ENCODE measurements at places on chromosomes 7 and 10. TPM values are rescaled to one million over a fixed set of nuclear protein-coding genes. Genes with fewer than 3 reads are reported as not detected.

DNA sequence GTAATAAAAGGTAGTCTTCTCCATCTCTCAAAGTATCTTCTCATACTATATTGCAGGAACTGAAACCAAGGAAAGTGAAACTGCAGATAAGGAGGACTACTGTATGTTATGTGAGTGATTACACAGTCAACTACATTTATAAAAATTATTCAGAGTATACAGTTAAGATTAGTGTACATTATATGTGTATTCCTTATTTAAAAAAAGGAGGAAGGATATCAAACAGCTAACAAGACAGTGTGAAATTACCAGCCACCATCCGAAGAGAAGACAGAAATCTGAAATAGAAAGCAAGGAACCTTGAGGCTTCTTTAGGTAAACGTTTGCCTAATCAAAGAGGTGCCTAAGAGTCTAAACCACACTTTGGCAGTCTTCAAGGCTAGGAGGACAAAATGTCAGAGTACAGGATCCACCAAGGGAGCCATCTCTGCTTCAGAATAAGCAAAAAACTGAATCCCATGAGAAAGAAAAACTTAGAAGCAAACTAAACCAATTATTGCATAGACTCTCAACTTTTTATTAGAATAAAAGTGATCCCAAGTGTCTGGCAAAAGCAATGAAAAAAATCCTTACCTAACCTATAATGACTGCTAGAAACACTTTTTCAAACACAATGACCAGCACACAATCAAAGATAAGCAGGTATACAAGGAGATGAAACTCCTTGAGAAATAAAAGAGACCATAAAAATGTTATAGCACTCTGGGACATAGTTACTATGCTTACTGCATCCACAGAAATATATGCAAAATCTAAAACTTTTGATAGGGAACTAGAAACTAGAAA lies 6.4 kb downstream of the USP6NL start:
- no peak overlapping the region for H3K4me3 ChIP-seq
- no peaks in the 10 kb centered on the region for H3K27me3 ChIP-seq
- no peak for DNase-seq
- H3K4me1 ChIP-seq = peaks cover 54% of the 10 kb centered on the region
- no peak overlapping the region for H3K27ac ChIP-seq
- no peaks in the 10 kb centered on the region for H3K36me3 ChIP-seq

STEAP4 gene
- not detected for total RNA-seq

DNA sequence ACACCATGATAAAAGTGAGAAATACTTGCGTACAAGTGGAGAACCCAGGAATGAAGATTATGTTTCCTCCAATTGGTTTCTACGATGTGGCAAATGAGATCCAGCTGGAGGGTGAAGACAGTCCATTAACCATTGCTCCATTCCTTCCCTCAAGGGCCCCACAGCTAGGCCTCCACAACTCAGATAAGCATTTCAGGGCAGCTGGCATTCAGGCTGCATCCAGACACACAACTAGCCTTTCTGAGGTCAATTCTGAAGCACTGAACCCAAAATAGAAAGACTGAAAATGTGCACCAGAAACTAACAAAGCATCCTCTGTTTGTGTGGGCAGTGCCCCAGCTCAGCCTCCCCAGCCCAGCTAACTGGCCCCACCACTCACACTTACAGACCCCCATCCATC lies 94.8 kb downstream of the GSAP start:
- DNase-seq = no peak
- peaks cover 5% of the 10 kb centered on the region for H3K4me1 ChIP-seq
- no peaks in the 10 kb centered on the region for H3K27me3 ChIP-seq
- H3K36me3 ChIP-seq = peaks cover 27% of the 10 kb centered on the region
- no peak overlapping the region for H3K27ac ChIP-seq
- no peak overlapping the region for H3K4me3 ChIP-seq

VIPR2 gene
- 0.56 TPM for total RNA-seq

ABCC2 gene
- 0.57 TPM for total RNA-seq

OR2A1 gene
- total RNA-seq = not detected

BAIAP2L1 gene
- total RNA-seq = 3.2 TPM

DNA sequence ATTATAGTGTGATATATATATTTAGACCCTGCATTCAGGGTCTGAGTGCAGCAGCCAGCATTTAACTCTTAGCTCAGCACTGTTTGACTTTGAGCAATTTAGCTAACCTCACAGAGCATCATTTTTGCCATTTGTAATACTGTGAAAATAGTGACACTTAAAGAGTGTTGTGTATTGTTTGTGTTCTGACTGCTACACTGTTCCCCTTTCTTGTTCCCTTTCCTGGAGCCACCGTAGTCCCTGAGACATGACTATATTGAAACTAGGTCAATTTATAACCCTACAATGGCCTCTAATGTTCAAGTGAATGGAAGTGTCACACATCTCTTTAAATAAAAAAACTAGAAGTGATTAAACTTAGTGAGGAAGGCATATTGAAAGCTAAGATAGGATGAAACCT lies 20.3 kb upstream of the CD36 start:
- no peak overlapping the region for H3K4me3 ChIP-seq
- no peaks in the 10 kb centered on the region for H3K27me3 ChIP-seq

- H3K36me3 ChIP-seq = peaks cover 2% of the 10 kb centered on the region
- no peak within 1 kb of the TSS for H3K27ac ChIP-seq
- peak within 1 kb of the TSS; percentile 52 for H3K4me3 ChIP-seq
- peaks cover 83% of the 10 kb centered on the region for H3K27me3 ChIP-seq
These were observed at the start of gene HOXA3 for GRCh38 chr7:27151931-27152815. Gene HOXA3, minus strand, starts transcription at chr7:27152583. Its CDS starts 41,943 bp downstream, at chr7:27110640.
